Liver (tissue), 10 donors: ENCODE measurements at places on chromosomes 12 and 14. TPM values are rescaled to one million over a fixed set of nuclear protein-coding genes. Genes with fewer than 3 reads are reported as not detected.

The MUCL1 gene
- total RNA-seq = not detected

The GYS2 gene
- 15.5 TPM for total RNA-seq

The KLRC4 gene
- total RNA-seq = 0.42 TPM

The ACOT6 gene
- not detected for total RNA-seq

The SUSD6 gene
- total RNA-seq = 7.9 TPM

The BCL2L14 gene
- 2.5 TPM for total RNA-seq
